ENCODE measurements at places on chromosomes 3 and 15.
A peak's percentile ranks its signal among the peaks of the same experiment; 100 is the strongest.

- DNase-seq, result no peak
Observed at GRCh38 chr3:190591080-190591479, 77.2 kb downstream of the IL1RAP start.

DNA sequence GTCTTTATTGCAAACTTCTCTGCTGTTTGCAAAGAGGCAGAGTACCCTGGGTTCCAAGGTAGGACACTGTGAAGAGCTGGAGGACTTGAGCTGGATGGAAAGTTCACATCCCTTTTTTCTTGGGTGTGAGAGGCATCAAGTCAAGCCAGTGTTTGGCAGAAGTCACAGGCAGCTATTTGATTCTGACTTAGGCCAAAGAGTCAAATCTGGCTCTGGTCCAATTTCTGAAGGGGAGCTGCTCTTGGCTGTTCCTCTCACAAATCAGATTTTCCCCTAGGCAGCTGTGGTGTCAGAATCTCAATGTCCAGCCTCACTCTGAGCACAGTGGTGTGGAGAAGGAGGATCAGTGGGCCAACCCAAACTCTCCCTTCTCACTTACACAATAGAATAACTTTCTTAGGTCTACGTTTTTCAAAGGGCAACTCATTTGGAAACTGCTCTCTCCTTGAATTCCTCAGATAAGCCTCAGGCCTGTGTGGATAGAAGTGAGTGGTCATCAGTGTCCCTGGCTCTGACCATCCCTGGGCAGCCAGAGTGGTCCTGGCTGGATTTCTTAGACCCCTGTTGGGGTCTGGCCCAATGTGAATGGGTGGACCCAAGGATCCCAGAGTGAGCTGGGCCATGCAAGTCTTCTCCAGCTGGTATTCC is 18.2 kb upstream of the AMOTL2 start:
- DNase-seq, result peak; percentile 55

DNA sequence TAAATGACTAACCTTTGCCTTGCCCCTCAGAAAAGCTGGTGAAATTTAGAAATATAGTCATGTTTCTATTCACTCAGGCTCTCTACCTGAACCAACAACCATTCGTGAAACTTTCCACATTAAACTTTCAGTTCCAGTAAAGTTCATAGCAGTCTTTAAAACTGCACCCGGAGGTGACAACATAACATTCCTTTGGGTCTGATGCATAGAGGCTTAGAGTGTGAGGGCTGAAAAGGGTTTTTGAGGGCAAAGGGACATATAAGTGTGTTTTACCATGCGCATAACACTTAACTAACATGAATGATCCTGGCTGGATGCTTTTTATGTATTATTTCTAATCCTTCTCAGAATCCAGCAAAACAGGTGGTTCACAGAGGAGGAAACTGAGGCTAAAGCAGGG is 471.7 kb upstream of the MCTP2 start:
- no peak for DNase-seq

- DNase-seq, result peak; percentile 59
Observed at GRCh38 chr15:45377609-45378148, 665 bp downstream of the GATM start.
